ENCODE measurements at places on chromosomes 6 and 20.

- DNase-seq, result no peak
Observed at GRCh38 chr6:152634773-152635172, 2.4 kb downstream of the SYNE1 start.

- DNase-seq, result no peak
Observed at GRCh38 chr20:15113144-15113773, 775.8 kb upstream of the FLRT3 start.

DNA sequence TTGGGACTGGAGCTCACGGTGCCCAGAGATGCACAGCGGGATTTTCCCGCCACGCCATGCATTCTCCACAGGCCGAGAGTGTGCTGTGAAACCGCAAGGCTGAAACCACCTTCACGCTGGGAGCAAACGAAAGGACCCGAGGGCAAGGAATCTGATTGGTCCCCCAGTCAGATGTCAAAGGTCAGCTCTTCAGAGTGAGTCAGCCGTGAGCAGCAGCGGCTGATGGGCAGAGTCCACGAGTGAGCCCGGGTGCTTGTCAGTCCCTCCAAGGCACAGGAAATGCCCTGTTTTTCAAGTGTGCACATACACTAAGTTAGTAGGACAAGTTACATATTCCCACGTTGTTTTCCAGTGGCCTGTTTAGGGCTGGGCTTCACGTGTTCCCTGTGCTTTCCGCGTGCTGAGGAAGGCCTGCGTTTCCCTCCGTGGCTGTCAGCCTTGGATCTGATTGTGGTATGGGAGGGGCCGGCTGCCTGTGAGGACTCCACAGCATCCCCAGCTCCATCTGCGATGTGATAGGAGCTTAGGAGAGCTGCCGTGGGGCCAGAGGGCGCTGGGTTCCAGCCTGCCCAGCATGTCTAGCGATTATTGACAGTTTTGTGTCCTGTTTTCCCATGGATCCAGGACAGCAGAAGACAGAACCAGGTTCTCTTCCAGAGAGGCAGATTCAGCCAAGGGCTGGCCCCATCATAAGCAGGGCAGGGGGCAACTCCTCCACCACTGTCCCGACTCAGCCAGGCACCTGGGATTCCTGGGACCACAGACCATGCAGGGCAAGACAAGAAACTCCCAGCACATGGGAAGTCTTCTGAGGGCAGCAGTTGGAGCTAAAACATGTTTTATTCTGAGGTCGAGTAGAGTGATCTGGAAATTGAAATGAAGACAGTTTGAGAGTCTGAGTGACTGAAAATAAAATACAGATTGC lies 38.2 kb upstream of the FRMD1 start:
- no peak for DNase-seq

GRCh38 chr20:22100686-22101085 lies 395.2 kb downstream of the PAX1 start:
- DNase-seq, result no peak

DNA sequence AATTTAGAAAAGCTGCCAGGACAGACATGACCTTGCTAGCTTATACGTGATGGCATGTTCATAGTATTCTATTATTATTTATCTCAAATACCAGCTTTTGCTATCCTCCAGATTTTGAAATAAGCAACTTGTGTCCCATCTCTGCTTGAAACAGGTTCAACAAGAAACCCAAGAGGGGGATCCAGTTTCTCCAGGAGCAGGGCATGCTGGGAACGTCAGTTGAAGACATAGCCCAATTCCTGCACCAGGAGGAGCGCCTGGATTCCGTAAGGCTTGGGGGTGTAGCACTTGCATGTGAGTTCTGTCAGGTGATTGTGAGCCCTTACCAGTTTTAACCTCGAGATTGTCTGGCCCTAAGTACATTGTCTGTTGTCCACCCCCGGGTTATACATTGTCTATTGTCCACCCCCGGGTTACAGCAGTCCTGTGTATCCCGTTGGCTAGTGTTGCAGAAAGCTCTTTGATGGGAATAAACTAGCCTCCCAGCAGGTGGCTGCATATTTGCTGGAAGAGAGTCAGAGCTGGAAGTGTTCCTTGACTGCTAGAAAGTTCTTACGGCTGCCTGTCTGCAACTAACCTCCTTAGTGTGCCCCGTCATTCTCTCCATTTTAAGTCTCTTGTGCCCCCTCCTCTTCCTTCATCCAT lies 61.4 kb upstream of the CSE1L start:
- DNase-seq, result no peak

DNA sequence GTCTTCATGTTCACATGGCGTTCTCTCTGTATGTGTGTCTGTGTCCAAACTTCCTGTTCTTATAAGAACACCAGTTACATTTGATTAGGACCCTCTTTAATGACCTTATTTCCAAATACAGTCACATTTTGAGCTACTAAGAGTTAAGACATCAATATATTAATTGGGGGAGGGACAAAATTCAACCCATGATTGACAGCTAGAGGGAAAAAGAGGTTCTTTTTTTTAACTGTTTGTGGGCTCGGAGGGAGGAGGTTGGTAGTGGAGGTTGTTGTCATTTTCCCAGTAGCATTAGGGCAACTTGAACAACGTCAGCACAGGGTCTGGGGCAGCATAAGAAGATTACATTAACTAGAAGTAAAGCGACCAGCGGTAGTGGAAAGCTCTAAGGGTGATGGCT lies 2.3 kb upstream of the GMDS start:
- DNase-seq, result no peak

DNA sequence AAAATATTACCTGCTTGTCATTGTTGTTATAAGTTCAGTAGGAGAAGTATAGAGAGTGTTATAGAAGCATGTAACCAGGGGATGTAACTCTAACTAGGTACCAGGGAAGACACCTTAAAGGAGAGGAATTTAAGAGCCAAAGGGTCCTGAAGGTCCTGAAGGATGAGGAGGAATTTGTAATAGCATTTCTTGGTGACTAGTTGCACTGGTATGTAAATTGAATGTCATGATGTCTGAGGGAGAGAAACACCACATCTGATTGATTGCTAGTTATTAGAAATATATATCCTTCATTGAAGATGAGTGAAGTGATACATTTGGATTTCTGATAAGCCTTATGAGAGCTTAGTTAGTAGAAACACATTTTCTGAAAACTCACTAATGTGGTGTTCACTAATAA lies 643.8 kb downstream of the RFPL4B start:
- no peak for DNase-seq

DNA sequence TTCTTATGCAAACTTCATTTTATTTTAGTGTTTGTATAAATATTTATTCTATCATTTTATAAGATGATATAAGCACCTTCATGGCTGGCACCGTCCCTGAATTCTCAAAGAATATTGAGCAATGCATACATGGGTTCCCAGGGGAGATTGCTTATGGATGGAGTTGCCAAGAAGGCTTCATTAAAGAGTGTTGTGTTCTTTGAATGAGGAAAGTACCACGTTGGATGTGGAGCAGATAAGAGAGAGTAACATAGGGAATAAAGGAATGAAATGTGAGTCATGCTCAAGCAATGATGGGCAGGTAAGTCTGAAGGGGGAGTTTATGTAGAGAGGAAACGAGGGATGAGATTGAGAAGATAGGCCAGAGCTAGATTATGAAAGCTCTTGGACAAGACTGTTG lies 10.3 kb downstream of the DSE start:
- DNase-seq, result no peak

DNA sequence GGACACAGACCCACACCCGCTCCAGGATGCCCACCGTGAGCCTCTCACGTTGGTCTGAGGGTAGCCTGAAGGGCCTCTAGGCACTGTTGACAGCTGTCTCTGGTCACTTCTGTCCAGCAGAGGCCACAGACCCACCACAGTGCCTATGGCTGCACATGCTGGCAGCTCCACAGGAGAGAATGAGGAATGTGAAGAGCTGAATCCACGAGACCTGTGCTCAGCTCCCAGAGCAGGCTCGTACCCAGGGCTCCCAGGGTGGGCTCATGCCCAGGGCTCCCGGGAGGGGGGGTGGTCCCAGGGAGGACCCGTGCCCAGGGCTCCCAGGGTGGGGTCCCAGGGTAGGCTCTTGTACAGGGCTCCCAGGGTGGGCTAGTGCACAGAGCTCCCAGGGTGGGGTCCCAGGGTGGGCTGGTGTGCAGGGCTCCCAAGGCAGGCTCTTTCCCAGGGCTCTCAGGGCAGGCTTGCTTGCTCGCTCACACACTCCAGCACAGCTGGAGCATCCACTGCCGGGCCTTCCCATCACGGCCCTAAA lies 201.0 kb downstream of the SYNDIG1 start:
- no peak for DNase-seq

DNA sequence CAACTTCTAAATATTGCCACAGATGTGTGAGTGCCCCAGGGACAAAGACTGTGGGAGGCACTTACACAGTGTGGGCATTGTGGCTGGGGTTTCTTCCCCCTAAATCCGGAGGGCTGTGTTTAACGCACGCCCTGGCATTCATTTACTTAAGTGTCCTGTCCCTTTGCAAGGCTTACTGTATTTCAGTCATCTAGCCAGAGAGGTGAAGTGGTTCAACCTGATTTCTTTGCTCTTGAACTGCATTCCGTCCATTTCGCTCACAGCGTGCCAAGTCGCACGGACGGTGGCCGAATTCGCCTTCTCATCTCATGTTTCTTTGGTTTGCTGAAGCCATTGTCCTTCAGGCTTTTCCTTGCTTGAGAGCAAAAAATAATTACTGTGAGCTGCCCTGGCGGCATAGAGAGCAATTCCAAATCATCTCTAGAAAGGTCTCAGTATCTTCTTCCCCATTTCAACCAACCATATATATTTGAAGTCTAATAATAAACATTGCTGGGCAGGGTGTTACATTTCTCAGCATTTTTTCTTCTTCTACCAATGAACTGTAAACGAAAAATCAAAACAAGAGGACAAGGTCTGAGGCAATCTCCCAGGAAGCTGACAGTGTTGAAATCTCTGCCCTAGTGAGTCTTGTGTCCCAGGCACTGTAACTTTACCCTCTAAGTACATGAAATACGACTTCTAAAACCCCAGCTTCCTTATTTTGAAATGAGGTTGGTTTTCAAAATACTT lies 16.9 kb downstream of the SYTL3 start:
- no peak for DNase-seq

DNA sequence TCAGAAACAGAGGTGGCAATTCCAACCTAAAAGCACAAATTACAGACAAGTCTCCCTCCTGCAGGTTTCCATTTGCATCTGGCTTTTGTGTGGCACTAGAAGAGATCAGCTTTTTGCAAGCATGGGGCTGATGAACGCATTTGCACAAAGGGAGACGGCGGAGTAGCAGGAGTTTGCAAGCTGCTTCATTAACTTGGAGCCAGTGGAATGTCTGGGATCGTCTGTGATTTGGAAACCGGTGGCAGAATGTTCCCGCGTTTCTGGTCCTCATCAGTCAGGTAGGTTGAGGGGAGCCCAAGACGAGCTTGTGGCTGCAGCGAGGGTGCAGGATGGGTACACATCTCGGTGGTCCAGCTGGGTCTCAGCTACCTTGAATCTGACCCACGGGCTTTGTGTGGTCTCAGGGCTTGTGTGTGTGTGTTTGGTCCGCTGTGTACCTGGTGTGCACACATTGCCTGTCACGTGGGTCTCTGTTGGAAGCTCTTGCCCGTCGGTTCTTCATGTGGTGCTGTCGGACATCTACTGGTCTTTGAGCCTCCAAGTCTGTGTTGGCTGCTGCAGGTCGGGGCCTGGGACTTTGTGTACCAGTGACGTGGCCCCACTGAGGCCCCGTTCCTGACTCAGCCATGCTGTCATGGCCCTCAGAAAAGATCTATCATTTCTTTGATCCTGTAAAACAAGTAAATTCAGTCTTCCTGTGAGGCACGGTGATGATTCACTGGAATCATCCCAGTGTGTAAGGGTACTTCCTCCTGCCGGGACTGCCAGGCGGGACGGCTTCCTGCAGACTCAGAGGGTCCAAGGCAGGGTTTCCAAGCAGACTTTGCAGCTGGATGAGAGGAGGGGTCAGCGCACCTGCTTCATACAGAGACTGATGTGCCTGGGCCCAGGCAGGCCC lies 12.4 kb upstream of the MYT1 start:
- DNase-seq, result no peak

DNA sequence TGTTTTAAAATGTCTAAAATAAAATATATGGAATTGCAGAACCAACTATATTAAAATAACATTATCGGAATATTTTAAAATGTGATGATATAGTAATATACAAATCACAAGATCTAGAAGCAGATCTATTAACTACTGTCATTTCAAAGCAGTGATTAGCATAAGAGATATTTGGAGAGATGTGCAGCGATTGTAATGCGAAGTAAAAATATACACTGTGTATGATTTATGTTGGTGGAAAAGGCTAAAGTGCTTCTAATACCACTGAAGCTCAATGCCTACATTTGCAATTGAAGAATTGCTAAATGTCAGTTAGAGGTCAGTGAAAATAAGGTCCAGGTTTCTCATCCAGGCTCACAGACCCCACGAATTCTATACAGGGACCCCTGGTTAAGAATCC lies 248.6 kb upstream of the PLN start:
- DNase-seq, result no peak

DNA sequence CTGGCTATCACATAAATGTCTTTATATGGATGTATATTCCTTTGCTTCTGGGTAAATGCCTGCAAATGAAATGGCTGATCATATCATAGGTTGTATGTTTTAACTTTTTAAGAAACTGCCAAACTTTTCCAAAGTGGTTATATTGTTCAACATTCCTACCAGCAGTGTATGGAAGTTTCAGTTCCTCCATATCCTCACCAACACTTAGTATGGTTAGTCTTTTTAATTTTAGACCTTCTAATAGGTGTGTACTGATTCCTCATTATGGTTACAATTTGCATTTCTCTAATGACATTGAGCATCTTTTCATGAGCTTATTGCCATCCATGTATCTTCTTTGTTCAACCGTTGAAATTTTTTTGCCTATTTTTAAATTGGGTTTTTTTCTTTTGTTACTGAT lies 155.4 kb downstream of the ZFAND3 start:
- DNase-seq, result no peak

DNA sequence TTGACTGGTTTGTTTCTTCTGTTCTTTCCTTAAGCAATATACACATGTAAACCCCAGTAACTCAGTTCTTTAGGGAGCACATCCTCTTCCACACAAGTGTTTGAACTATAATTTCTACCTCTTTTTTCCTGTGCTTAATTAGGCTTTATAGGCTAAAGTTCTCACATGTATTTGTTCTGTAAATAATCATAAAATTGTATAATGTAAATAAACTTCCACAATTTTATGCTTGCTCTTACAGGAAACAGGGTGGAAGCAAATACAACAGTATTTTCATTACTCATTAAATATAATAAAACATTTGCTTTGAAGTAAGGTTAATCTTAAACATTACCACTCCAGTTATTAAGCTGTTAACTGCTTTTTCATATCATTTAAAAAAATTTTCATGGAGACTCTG lies 26.9 kb downstream of the GPRC6A start:
- no peak for DNase-seq

DNA sequence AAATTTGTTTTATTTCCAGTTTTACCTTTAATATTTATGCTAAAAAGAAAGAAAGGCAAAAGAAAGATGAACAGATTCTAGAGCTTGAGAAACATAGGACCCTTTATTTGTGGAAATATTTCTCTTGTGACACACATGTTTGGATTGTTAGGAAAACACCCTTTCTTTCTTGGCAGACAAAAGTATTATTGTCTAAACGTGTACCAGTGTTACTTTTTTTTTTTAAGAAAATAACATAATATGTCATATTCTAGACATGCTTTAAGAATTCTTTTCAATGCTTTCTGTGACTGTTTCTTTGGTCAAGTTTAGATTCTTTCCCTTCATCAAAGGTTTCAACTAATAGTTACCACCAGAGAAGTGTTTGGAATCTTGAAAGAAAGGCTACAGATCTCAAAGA lies 183.4 kb upstream of the CNR1 start:
- DNase-seq, result no peak

GRCh38 chr6:82494367-82494766 lies 130.8 kb downstream of the TPBG start:
- DNase-seq, result no peak

Data from GM12891 (cell line).